ENCODE measurements at places on chromosomes 11 and 22.

DNA sequence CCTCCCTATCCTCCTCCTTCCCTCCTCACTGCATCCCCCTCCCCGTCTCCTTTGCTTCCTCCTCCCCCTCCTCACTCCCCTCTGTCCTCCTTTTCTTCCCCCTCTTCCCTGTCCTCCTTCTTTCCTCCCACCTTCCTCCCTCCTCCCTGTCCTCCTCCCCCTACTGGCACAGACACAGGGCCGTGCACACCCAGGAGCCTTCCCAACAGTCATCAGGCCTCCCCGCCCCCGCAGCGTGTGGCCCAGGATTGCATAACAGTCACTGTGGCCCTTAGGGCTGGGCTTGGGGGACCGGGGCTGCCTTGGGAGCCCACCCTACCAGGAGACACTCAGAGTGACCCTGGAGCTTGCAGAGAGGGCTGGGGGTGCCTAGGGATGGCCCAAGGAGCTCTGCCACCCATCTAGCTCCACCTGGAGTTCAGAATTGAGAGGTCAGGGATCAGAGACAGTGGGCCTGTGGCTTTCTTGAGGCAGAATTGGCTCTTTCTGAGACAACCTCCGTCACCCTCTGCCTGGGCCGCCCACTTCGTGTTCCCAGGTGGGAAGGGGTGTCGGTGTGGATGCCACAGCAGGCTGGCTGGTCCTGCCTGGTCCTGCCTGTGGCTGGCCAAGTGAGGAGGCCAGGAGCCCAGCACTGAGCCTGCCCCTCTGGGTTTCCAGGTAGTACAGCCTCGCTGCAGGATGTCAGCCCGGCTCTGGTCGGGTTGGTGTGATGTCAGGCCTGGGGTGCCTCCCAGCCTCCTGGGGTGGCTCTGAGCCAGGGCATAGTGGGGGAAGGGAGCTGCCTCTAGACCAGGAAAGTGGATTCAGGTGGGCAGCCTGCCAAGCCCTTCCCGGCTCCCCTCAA lies 1.6 kb downstream of the SPI1 start:
- no peak for DNase-seq

GRCh38 chr11:110486156-110486555 lies 56.4 kb downstream of the FDX1 start:
- no peak for DNase-seq

DNA sequence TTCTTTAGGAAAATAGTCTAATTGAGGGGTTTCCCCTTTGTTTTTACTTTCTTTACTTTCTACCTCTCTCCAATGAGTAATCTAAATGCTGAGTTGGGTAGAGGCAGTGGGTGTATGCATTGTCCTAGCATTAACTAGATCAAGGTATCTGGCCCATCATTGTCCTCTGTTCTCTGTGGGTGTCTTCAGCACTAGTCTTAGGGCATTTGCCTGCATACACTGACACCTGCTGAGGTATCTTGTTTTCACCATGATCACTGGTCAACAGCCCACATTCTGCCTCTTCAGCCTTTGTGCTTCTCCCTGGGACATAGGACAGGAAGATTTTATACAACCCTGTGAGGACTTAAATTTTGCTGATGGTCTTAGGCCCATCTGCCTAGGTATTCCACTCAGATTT lies 371.1 kb downstream of the RAB38 start:
- DNase-seq, result no peak

- DNase-seq, result no peak
Observed at GRCh38 chr11:71490731-71491390, 36.2 kb upstream of the KRTAP5-7 start.

GRCh38 chr11:30281476-30282288 lies 41.2 kb upstream of the ARL14EP start:
- DNase-seq, result no peak

DNA sequence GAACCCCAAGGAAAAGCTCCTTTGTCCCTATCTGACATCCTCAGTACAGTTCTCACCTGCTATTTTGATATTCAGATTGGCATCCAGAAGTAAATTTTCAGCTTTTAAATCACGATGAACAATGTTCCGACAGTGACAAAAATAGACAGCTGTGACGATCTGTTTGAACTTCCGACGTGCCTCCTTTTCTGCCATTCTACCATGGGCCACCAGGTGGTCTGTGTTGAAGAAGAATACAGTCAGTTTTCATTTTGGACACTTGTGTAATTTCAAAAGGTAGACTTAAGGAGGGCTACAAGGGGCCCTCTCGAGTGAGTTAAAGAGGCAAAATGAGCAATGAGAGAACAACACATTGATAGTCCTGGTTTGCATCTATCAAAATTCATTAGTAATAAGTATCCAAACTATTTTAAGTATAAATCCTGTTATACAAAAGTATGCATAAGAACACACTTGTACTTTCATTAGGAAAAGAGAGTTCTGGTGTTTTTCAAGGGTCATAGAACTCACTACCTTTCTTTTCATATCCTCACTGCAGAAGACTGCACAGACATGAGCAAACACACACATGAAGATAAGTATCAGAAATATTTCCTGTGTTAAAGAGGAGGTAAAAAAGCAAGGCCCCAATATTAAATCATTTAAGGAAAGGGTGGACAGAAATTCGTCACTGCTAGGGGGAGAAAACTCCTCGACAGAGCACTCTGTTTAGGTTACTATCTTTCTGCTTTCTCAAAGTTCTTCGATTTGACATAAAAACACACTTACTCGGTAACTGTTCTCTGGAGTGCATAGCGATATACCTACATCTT lies 89.9 kb upstream of the APOA1 start:
- DNase-seq, result no peak

DNA sequence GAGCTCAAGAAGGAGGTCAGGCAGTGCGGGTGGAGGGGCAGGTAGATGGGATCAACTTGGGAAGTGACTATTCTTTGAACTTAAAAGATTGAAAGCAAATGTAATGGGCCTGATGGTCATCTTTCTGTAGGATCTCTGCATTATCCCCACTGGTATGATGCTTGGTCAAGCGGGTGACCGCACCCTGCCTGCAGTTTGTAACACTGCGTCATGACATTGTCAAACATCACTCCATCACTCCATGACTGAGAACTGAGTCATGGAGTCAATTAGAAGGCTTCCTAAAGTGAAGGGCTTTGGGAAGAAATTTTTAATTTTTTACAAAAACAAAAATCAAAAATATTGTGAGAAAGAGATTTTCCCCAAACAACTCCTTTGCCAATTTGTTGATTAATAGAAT lies 62.4 kb upstream of the BMAL1 start:
- peak; percentile 60 for DNase-seq

- no peak for DNase-seq
Observed at GRCh38 chr11:6516865-6517264, 19.8 kb downstream of the DNHD1 start.

- DNase-seq, result peak; percentile 56
Observed at GRCh38 chr11:45045683-45046471, 95.2 kb upstream of the TP53I11 start.

- DNase-seq, result no peak
Observed at GRCh38 chr22:49747716-49748115, 80.0 kb downstream of the BRD1 start.

DNA sequence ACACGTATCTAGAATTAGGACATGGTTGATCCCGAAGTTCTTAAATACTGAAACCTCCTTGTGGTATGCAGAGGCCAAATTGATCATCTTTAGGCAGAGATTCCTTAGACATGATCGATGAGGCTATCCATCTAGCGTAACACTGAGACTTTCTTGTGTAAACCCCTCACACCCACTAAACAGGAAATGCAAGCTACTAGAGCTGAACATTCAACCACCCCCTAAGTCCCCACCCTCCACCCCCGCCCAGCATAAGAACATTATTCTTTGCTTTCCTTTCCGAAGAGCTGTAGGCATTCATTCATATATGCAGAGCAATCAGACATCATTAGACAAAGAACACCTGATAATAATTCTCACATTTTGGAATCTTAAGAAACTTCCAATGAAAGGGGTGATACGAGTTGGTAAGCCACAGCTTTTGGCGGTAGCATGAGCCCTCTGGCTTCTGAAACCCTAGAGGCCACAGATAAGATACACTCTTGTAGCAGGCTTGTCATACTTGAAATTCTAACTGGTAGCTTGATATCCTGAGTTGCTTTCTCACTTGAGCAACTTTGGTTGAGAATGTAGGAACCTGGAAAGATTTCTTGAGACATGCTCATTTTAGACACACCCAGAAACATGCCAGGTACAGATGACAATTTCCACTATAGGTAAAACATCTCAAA lies 42.2 kb downstream of the FLI1 start:
- no peak for DNase-seq

GRCh38 chr11:45771193-45771565 lies 33.8 kb upstream of the SLC35C1 start:
- DNase-seq, result peak; percentile 75

DNA sequence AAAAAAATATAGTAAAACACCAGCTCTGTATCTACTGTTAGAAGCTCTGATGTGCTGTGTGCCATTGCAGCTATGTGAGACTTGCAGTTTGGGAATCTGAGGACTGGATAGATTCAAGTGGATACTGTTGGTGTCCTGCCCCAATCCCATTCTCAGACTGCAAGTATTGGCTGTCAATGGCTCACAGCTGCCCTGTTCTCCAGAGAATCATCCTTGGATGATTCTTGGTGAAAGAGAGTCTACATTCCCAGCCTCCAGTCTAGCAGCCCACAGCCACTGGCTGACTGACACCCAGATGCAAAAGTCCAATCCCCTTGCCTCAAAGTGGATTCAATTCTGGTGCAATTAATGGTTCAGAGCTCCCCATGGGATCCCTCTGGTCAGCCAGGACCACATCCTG lies 206.1 kb upstream of the MTNR1B start:
- DNase-seq, result no peak

GRCh38 chr11:74338963-74339362 lies 27.5 kb upstream of the P4HA3 start:
- DNase-seq, result no peak

GRCh38 chr11:58506935-58507334 lies 970 bp downstream of the OR5B21 start:
- DNase-seq, result no peak

DNA sequence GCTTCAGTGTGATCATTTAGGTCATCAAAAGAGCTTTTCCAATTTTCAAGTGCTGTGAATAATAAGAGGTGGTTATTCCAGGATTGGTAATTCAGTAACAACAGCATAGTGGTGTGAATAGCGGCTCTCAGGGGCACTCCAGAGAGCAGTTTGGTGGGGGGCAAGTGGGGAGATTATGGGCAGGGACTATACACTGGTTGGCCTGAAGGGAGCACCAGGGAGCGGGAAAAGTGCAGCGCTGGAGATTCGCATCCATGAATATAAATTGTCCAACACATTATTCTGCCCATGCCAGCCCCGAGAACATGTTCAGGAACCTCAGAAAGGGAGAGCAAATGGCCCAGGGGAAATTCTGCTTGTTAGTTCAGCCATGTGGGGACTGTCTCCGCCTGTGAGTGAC lies 37.9 kb downstream of the OR6Q1 start:
- DNase-seq, result no peak

GRCh38 chr11:86459682-86460460 lies 85.2 kb downstream of the CCDC81 start:
- peak; percentile 77 for DNase-seq

GRCh38 chr22:47124961-47125360 lies 362.5 kb downstream of the TBC1D22A start:
- no peak for DNase-seq

- DNase-seq, result no peak
Observed at GRCh38 chr22:26476705-26477340, 6.8 kb downstream of the HPS4 start.

DNA sequence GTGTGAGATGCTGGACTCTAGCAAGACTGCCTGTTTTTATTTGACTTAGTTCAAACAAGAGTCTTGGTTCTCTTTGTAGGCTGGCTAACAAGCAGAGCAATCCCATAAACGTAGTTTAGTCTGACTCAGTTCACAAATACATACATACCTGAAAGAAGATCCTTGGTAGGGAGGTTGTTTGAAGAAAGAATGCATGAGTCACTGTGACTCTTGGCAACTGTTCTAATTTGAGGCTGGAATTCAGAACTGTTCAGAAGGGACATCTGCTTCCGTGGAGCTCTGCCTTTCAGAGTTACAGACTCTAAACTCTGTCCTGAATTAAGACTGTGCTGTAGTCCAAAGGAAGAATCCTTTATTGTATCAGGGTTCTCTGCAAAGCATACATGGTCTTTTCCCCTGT lies 32.2 kb downstream of the C2CD3 start:
- peak; percentile 74 for DNase-seq

DNA sequence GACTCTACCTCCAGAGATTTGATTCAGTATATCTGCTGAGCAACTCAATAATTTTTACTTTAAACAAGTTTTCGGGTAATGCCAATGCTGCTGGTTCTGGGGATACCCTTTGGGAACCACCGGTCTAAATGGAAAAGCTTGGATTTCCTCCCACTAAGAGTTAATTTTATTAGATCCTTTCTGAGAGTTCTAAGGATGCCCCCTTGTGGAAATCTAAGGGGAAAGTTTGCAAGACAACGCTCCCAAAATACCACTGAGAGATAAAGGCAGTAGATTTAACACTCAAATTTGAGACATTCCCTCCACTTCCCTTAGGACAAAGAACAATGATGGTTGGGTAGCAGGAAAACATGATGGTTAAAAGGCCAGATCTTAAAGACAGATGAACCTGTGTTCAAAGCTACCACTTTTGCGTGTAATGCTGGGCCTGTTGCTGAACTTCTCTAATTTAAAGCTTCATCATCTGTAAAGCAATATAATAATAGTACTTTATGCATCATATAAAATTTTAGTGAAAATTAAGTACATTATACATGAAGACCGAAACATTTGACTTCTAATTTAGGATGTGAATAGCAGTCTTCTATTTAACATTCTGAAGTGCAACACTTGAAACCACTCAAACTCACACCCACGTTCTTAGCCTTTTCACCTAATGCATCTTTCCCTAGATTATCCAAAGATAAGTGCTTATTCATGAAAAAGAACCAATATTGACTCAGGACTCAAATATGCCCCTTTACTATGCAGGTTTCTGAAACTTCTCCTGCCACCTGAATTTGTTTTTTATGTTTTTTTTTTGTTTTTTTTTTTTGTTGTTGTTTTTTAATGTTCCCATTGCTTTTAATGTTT lies 110.1 kb upstream of the LUZP2 start:
- DNase-seq, result peak; percentile 29

DNA sequence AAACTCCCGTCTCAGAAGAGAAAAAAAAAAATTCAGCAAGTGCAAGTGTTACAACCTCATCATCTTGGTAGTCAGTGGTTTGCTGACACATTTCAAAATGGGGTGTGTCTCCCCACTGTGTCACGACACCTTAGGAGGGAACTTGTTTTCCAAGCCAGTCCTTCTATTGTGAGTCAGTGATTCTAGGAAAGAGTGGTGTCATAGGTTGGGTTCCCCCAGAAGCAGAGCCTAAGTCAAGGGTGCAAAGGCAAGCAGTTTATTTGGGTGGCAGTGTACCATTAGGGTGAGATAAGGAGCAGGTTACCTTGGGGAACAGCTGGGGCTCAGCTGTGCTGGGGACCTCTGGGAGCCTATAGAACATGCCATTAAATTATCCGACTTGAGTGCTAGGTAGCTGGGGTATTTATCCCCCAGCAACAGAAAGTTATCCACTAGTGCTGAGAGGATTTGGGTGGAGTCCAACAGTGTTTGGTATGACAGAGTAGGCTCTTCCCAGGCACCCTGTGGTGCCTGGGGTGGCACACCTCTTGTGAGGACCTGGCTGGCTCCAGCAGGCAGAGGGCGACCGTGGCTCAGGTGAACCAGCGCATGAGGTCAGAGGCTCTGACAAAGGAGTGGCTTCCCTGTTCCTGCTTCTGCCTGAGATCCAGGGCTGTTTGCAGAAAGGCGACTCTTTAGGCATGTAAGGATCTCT lies 41.7 kb downstream of the KIAA1671 start:
- DNase-seq, result no peak

- no peak for DNase-seq
Observed at GRCh38 chr11:69356703-69357457, 62.9 kb downstream of the MYEOV start.

- no peak for DNase-seq
Observed at GRCh38 chr22:46081831-46082210, 68.5 kb upstream of the PPARA start.

All from AG08396 (cell line).